ENCODE measurements at places on chromosomes 5 and 9. TPM values are rescaled to one million over a fixed set of nuclear protein-coding genes. Genes with fewer than 3 reads are reported as not detected.

SLC9A3 gene
- 2.8 TPM for total RNA-seq

ADAMTS16 gene
- not detected for total RNA-seq

RLN2 gene
- total RNA-seq: 5.4 TPM

IFNA2 gene
- not detected for total RNA-seq

SPINK4 gene
- not detected for total RNA-seq

IL4 gene
- not detected for total RNA-seq

RANBP6 gene
- total RNA-seq: 36.0 TPM

Data from CD4-positive, alpha-beta memory T cell (primary cell).